ENCODE measurements at places on chromosomes 6 and 20.

- no peak for DNase-seq
Measured at GRCh38 chr6:16713597-16713996, 47.7 kb downstream of the ATXN1 start.

GRCh38 chr20:2701671-2702081 is 9.1 kb downstream of the EBF4 start:
- no peak for DNase-seq

- no peak for DNase-seq
Measured at GRCh38 chr6:9422138-9422537, 986.8 kb upstream of the SLC35B3 start.

GRCh38 chr6:7566107-7566506 is 23.9 kb upstream of the SNRNP48 start:
- no peak for DNase-seq

DNA sequence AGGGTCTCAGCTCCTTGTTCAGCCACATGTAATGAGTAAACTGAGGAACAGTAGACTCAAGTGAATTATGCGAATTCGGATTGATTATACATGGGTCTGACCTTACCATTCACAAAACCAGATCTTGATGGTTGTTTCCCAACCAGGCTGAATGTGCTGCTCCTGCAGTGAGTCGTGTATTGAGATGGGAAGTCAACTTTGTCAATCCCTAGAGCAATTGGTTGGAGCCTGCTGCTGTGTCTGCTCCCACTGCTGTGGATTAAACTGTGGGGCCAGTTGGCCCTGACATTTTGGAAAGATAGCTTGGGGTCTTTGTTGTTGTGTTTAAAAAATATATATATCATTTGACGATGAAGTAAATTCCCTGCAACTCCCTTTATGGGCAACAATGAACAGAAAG is 23.9 kb downstream of the FAM50B start:
- DNase-seq = no peak

- DNase-seq = no peak
Measured at GRCh38 chr20:46367967-46368901, 38.2 kb downstream of the ELMO2 start.

DNA sequence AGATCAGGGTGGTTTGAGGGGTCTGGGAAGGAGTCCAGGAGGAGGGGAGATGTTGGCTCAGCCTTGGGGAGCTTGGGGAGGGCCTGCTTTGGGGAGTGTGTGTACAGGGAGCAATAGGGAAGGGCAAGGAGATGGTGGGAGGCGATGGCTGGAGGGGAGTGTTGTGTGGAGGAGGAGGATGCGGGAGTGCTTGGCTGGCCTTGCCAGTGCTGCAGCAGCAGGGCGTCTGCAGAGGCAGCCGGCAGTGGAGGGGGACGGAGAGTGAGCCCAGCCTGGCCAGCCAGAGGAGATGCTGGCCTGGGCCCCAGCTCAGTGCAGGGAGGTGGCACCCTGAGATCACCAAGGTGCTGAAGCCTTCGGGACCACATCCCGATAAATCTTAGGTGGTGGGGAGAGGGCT is 3.9 kb downstream of the IP6K3 start:
- no peak for DNase-seq

GRCh38 chr20:14929388-14929787 is 592.0 kb upstream of the FLRT3 start:
- no peak for DNase-seq

DNA sequence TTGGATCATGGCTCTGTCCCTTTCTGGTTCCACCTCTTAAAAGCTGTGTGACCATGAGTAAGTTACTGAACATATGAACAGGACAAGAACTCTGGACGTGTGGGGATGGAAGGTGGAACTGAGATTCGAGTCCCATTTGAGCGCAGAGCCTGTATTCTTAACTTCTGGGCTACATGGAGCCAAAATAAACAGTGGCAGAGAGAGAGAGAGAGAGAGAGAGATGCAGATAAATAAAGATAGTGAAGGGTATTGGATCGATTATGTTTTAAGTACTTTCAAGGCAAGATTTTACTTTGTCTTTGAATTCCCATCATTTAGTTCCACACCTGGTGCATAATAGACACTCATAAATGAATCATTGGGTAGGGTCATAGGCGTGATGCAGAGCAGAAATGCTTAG is 39.7 kb downstream of the SLC35D3 start:
- DNase-seq = no peak

- DNase-seq = no peak
Measured at GRCh38 chr6:109706513-109706912, 15.4 kb downstream of the FIG4 start.

- no peak for DNase-seq
Measured at GRCh38 chr20:3863317-3863716, 16.7 kb downstream of the MAVS start.

DNA sequence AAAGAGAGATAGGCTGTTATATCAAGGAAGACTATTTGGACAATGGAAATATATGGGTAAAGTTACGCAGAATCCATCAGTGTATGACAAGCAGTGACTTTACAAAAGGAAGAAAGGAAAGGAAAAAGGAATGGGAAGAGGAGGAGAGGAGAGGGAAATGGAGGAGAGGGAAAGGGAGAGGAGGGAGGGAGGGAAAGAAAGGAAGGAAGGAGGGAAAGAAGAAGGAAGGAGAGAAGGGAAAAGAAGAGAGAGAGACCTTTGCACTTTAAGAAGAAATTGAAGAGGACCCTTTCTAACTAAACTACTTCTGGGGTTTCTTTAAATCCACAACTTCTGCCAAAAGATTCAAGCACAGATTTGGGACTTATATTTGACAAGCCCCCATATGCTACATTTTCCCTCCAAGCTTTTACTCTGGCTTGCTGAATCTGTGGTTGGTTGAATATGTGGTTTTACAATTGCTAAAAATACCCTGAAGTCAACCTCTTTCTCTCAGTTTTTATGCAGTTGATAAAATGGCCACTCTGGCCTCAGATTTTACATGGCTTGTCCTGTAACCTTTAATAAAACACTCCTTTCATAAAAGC is 120.8 kb upstream of the RAB32 start:
- DNase-seq = no peak

DNA sequence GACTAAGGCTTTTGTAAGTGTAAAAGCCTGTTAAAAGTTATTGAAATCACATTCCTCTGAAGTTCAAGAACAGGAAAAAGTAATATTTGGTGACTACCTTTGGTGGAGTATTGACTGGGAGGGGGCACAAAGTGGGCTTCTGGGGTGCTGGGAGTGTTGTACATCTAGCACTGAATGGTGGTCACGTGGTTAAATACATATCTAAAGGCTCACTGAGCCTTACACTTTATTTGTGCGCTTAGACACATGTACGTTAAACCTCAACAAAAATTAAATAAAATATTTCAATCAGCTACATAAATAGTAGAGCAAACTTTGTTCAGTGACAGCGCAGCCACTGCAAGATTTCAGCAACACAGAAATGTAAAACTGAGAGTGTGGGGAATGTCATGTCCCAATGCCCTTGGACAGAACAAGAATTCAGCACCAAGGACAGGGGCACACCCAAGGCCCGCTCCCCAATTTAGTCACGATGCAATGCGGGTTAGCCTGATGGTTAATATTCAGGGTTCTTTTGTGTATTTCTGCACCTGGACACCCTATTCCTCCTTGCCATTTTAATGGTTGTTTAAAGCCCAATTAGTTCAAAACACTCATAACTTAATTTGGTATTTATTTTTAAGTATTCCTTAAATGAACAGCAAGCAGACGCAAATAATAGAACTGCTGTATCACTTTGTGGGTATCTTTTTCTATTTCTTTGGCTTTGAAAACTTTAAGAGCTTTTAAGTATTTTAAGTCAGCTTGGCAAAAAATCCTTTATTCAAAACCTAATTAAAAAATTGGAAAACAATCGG is 37.4 kb downstream of the ANGPT4 start:
- peak; percentile 38 for DNase-seq

DNA sequence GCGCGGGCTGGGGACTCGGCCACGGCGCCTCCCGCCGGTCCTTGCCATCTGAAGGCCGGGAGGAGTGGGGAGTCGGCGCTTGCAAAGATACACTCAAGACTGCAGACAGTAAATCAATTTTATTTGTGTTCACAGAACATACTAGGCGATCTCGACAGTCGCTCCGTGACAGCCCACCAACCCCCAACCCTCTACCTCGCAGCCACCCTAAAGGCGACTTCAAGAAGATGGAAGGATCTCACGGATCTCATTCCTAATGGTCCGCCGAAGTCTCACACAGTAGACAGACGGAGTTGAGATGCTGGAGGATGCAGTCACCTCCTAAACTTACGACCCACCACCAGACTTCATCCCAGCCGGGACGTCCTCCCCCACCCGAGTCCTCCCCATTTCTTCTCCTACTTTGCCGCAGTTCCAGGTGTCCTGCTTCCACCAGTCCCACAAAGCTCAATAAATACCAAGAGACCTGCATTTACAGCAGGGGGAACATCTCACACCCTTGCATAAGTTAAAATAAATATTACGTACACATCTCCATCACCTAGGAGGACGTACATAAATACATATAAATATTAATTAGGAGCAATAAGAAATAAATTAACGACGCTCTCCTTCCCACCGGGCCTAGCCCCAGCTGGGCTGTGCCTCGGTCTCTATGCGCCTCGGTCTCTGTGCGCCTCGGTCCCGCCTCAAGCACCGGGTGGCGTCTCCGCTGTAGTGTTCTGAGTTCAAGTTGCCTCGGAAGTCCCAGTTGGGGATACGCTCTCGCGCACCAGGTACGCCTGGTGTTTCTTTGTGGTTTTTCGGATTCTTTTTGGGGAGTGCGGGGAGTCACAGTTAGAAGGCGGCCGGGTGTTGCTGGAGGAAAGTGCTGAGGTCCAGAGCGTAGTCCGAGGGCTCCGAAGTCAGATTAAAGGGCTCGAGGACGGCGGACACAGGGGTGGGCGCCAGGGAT is 889 bp upstream of the FLOT1 start:
- peak; percentile 46 for DNase-seq

GRCh38 chr20:32877507-32877906 is 18.8 kb downstream of the EFCAB8 start:
- DNase-seq = no peak

GRCh38 chr6:10268611-10269310 is 146.1 kb downstream of the TFAP2A start:
- DNase-seq = no peak

DNA sequence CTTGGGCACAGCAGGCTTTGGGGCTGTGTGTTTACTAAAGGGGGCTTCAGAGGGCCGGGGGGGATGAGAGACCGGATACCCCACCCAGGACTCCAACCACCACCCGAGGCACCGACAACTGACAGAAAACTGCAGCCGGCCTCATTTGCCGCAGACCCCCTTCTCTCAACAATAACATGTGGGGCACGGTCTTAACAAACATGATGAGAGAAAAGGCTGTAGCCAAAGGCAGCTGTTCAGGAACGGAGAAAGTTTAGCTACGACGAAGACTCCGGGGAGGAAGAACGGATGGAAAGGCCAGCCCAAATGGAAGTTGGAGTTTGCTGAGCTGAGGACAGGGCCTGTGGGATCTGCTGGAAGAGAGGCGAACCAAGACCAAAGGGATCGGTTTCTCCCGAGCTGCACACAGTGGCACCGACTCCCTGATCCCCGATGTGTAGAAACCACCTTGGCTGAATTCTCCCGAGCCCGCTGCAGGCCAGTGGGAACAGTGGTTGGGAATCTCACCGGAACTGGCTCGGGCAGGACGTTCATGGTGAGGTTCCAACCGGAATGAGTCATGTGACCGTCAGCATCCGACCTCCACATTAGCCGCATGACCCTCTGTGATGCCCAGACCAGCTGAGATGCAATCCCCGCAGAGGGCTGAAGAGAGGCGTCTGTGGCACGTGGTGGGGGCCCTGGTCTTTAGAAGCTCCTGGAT is 359.3 kb downstream of the TAF4 start:
- no peak for DNase-seq

GRCh38 chr6:75283907-75284631 is 523 bp downstream of the TMEM30A start:
- peak; percentile 66 for DNase-seq
